ENCODE measurements at places on chromosomes 5 and 9. TPM values are rescaled to one million over a fixed set of nuclear protein-coding genes. Genes with fewer than 3 reads are reported as not detected.
A peak's percentile ranks its signal among the peaks of the same experiment; 100 is the strongest.

The RBM22 gene
- total RNA-seq, result 54.3 TPM

The IRX1 gene
- not detected for total RNA-seq

The SPINK6 gene
- not detected for total RNA-seq

- peak; percentile 7 for DNase-seq
Measured at GRCh38 chr5:26482076-26482809, 556.1 kb downstream of the CDH9 start.

- no peak for DNase-seq
Measured at GRCh38 chr5:87053146-87053545, 214.5 kb upstream of the RASA1 start.

DNA sequence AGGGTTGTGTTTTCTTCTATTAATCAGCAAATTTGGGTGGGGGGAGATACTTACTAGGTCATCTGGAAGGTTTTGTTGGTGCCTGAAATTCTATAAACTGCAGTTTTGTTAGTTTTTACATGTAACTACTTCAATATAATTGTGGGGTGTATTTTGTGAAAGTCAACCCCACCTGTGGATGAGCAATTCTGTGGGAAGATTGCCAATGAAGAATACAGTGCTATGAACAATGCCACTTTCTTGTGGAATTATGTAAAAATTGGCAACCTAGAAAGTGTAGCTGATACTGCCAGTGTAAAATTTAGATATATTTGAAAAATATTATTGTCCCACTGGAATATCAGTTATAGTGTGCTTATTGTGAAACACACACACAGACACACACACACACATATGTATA, 80.7 kb downstream of the VCAN start:
- DNase-seq, result no peak

- DNase-seq, result no peak
Measured at GRCh38 chr9:14417237-14417636, 103.3 kb upstream of the NFIB start.

DNA sequence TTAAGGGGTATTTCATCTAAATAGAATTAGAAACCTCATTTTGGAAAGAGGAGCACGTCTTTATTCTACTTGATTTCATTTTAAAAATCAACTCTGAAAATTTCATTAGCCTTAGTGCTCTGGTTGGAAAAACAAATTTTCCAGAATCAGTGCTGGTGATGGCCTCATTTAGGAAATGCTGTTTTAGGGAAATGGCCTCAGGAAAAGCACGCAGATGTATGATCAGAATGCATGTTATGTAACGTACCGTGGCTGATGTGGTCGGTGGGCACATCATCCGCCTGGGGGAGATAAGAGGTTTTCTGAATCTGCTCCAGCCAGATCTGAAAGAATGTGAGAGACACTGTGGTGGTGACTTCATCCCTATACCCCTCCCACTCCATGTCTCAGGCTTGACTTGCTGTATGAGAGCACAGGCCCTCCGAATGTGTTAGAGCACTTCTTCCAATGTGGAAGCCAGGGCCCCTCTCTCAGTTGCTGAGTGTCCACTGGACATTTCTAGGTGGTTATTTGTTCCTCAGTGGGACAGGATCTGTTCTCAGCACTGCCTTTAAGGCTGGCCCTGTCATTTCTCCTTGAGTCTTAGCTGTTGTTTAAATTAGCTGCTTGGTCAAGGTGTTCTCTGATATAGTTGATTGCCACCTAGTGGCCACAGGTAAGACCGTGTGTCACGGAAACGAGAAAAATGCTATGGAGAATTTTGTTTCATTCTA, 96.5 kb downstream of the ARHGAP26 start:
- DNase-seq, result peak; percentile 69

DNA sequence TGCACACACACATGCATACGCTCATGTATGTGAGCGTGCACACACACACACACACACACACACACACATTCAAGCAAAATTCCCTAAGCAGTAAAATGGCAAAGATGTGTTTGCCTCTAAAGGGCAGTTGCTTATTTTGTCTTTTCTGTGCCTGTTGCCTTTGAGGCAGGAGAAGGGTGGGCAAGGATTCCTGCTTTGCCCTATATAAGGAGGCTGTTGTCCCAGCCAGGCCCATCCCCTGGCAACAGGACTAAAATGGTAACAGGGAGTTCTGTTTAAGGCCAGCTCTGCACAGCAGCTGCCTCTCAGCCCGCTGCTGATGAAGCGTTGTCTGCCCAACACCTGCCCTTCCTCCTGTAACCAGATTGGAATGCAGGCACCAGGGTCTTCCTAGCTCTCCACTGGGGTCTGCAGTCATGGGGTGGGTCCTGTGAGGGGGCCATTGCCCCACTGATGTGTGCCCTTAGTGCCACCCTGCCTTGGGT, 64.4 kb downstream of the PPARGC1B start:
- no peak for DNase-seq

The PROP1 gene
- not detected for total RNA-seq

The GOLGA1 gene
- total RNA-seq, result 15.5 TPM

DNA sequence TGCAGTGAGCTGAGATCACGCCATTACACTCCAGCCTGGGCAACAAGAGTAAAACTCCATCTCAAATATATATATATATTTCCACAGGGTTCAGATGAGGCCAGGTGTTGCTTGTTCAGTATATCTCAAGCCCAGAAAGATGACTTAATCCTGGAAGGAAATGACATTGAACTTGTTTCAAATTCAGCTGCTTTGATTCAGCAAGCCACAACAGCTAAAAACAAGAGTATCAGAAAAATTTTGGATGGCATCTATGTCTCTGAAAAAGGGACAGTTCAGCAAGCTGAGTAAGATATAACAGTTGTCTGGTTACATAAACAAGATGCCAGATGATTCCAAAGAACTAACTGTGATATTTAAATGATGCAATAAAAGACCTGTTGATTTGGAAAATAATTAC, 352.0 kb downstream of the KCTD16 start:
- no peak for DNase-seq

The CMBL gene
- 43.2 TPM for total RNA-seq

DNA sequence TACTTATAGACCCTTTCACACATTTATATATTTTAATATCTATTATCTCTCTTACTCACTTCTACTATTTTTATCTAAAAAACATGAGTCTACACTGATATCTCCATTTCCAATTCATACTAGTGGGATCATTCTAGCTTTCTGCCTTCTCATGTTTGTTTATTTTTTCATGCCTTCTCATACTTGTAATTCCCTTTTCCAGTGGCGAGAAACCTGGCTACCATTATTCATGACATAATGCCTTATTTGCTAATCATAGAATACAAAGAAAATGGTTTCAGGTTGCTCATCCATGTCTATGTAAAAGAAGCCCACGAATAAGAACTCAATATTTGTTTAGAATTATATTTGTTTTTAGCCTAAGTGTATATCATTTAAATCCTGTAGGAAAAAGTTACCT, 232.7 kb upstream of the ACTBL2 start:
- no peak for DNase-seq

DNA sequence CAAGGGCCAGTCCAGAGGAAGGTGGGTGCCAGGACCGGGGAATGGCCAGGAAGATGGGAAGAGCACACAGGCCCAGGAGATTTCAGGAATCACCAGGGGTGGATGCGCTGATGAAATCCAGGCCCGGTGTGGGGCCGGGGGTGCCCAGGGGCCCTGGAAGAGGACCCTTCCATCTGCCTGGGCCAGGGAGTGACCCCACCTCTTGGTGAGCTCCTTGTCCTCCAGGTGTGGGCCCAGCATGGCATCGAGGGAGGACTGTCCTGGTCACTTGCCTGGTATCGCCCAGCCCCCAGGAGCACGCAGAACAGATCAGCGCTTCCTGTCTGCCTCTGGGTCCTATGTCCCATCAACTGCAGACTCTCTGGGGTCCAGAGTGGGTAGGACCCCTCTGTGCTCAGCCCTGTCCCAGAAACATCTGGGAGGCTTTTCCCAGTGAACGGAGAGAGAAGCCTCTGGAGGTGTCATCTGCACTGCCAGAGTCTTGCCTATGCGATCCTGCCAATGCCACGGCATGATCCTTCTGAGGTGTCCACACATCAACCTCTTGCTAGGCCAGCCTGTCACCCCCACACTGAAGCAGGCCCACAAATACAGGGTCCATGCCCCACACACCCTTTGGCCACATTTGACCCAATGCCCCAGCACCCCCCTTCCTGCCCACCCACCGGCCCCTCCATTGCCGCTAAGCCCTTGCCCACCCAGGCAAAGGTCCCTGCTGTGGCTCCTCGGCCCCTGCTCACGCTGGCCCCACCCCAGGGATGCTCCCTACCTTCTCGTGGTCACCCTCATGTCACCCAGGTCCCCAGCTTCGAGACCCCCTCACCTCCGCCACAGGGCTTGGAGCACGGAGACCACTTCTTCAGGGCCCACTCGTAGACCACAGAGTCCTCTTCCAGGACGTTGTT, 67.2 kb downstream of the ZNF354C start:
- DNase-seq, result no peak

The ZNF608 gene
- total RNA-seq, result 37.5 TPM

DNA sequence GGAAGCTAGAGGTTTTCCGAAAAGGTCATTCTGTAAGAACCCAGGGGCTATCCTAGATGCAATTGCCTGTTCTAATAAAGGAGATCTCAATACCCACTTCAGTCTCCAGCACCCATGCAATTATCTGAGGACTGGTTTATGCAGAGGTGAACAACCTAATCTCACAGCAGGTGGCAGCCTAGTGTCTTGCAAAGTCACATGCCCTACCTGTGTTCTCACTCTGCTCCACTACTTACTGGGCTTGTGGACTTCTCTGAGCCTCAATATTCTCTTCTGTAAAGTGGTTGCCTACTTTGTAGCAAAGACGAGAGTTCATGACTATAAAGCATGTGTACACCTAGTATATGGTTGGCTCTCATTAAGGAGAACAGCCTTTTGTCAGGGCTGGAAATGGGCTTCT, 21.0 kb upstream of the ALDH1B1 start:
- DNase-seq, result peak; percentile 22

GRCh38 chr9:99451112-99451606, 229.1 kb downstream of the SEC61B start:
- DNase-seq, result no peak

The DDX4 gene
- not detected for total RNA-seq

DNA sequence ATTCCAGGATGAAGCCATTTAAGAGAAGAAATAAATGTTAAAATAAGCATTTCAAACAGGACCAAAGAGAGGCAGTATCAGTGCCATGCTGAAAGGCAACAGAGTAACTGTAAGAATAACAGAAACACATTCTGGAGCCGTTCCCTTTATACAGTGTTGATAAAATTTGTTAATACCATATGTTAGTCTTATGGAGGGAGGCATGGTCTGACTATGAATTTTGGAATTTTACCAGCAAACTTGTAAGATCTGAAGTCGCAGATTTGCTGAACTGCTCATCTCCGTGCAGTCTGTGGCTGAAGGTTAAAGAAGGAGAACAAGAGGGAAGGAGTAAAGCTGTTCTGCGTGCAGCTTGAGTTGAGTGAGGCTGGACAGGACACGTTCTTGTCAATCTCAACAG, 508.4 kb downstream of the NFIB start:
- no peak for DNase-seq

GRCh38 chr5:93585767-93586385, 2.9 kb downstream of the NR2F1 start:
- no peak for DNase-seq

DNA sequence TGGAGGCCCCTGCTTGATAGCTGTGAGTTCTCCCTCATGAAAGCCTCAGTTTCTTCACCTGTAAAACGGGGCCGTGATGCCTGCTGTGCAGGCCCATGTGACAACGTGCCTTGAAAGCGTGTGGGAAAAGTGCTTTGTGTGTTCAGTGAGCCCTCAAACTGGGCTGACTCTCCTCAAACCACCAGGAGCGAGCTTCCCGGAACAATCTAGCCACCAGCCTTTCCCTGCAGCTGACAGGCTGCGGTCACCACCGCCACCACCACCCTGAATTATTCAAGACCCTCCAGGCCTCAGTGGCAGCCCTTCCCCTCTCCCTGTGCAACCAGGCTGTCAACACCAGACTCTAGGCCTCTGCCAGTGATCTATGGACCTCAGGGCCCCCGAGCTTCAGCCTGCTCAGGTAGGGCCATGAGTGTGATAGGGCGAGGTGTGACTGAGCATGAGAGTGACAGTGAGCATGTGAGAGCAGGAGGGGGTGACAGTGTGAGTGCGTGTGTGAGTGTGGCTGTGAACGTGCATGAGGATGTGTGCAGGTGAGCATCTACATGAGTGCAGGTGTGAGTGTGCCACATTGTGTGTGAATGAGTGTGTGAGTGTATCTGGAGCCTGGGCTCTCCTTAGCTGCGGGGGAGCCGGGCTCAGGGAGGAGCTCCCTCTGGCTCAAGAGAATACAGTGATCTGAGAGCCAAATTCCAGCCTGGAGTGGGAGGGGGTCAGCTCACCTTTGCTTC, 53.3 kb upstream of the PSD2 start:
- no peak for DNase-seq

- no peak for DNase-seq
Measured at GRCh38 chr9:126395439-126396212, 69.0 kb downstream of the MVB12B start.
